ENCODE measurements at places on chromosomes 2 and 18. TPM values are rescaled to one million over a fixed set of nuclear protein-coding genes. Genes with fewer than 3 reads are reported as not detected.
A peak's percentile ranks its signal among the peaks of the same experiment; 100 is the strongest.

The SH3YL1 gene
- total RNA-seq: 128 TPM

The CNTNAP5 gene
- total RNA-seq: not detected

The PCARE gene
- not detected for total RNA-seq

The KCNIP3 gene
- 37.1 TPM for total RNA-seq

The AQP12A gene
- not detected for total RNA-seq

DNA sequence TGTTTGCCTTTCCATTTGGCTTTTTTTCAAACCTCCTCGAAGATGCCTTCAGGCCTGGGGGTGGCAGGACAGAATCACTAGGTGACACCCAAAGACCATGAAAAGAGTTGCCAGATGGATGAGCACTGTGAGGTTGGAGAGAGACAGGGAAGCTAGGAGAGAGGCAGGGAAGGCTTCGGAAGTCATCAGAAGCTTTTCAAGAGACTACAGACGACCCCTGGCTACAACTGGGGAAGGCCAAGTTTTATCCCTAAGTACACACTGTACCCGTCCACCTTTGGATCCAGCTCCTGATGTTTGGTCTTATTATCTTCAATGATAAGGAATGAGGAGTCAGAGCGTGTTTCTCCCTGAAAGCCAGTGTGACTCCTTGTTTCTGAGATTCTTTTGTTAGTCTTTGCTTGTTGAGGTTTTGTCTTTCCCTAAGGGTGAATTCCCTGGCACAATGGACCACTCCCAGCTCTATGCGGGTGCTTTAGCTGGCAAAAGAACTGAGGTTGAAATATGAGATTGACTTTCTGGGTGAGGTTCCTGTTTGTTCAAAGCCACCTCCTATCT lies 33.4 kb upstream of the SLC9A2 start:
- H3K4me3 ChIP-seq: no peak overlapping the region
- H3K27ac ChIP-seq: no peak overlapping the region
- no peaks in the 10 kb centered on the region for H3K4me1 ChIP-seq
- H3K36me3 ChIP-seq: no peaks in the 10 kb centered on the region

DNA sequence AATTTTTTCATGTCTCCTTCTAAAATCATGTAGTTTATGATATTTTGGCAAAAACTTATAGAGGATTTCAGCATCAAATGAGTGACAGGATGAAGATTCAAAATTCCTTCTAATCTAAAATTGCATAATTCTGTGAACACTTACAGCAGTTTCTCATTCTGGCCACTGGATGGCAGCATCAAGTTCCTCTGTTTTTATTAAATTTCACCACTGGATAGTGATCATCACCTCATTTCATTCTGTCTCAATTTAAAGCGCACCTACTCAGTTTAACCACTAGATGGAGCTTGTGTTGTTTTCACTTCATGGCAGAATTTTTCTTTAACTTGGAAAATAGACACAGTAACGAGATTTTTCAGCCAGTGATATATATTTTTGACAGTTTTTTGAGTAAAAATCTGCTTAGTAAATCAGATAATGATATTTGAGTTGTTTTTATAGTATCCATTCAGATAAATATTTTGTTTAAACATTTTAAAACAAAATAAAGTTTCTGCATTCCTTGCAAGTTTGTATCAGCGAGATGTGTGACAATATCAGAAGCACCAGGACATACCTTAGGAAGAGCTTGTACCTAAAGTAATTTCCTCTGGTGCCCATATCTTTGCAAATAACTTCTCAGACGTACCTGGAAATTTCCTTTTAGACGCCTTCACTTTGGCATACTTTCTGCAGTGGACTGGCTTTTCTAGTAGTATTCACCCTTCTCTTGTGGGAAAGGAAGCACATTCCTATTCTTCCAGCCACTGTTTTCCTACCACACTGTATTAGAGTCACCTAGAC lies 94.7 kb upstream of the ARHGAP15 start:
- no peak overlapping the region for H3K4me3 ChIP-seq
- H3K4me1 ChIP-seq: no peaks in the 10 kb centered on the region
- H3K36me3 ChIP-seq: no peaks in the 10 kb centered on the region
- H3K27ac ChIP-seq: no peak overlapping the region
- peak; percentile 42 for DNase-seq
- no peaks in the 10 kb centered on the region for H3K27me3 ChIP-seq

- H3K27me3 ChIP-seq: no peaks in the 10 kb centered on the region
- H3K27ac ChIP-seq: no peak overlapping the region
- peaks cover 8% of the 10 kb centered on the region for H3K4me1 ChIP-seq
- H3K4me3 ChIP-seq: no peak overlapping the region
- no peaks in the 10 kb centered on the region for H3K36me3 ChIP-seq
- DNase-seq: no peak
Observed at GRCh38 chr2:119821266-119821665, 61.5 kb downstream of the PTPN4 start.

- no peaks in the 10 kb centered on the region for H3K4me1 ChIP-seq
- no peaks in the 10 kb centered on the region for H3K27me3 ChIP-seq
- H3K36me3 ChIP-seq: no peaks in the 10 kb centered on the region
- no peak for DNase-seq
Observed at GRCh38 chr18:22509423-22509822, 91.7 kb upstream of the CTAGE1 start.

GRCh38 chr2:195533771-195534642 lies 123.0 kb upstream of the SLC39A10 start:
- no peak overlapping the region for H3K4me3 ChIP-seq
- DNase-seq: peak; percentile 17

DNA sequence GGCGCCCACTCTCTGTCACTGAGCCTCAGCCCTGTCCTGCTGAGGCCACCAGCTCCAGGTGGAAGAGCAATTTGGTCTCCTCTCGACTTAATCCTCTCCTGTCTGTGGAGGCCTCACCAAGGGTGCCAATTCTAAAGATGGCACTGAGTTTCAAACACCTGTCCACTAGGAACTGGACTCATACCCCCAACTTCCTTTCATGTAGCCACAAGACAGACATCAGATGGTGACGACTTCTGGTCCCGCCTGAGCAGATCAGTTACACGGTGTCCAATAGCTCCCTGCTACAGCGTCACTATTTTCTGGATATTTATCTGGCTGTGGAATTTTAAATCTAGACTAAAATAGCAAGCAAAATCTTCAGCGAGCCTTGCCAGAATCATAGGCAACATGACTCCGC lies 24.5 kb upstream of the SP5 start:
- H3K36me3 ChIP-seq: no peaks in the 10 kb centered on the region
- no peaks in the 10 kb centered on the region for H3K27me3 ChIP-seq
- no peak for DNase-seq
- H3K4me1 ChIP-seq: no peaks in the 10 kb centered on the region
- H3K27ac ChIP-seq: no peak overlapping the region

DNA sequence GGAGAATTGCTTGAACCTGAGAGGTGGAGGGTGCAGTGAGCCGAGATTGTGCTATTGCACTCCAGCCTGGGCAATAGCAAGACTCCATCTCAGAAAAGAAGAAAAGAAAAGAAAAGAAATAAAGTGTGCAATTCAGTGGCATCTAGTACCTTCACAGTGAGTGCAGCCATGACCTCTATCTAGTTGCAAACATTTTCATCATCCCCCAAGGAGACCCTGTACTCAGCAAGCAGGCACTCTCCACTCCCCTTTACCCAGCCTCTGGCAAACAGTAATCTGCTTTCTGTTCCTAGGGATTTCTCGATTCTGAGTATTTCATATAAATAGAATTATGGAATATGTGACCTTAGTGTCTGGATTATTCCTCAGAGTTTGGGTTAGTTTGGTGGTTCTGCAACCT lies 130.4 kb upstream of the ARL4C start:
- H3K4me1 ChIP-seq: no peaks in the 10 kb centered on the region
- H3K4me3 ChIP-seq: no peak overlapping the region
- H3K36me3 ChIP-seq: no peaks in the 10 kb centered on the region
- peaks cover 4% of the 10 kb centered on the region for H3K27me3 ChIP-seq
- no peak for DNase-seq

- H3K27me3 ChIP-seq: no peaks in the 10 kb centered on the region
- H3K27ac ChIP-seq: no peak overlapping the region
- no peak overlapping the region for H3K4me3 ChIP-seq
- no peak for DNase-seq
- no peaks in the 10 kb centered on the region for H3K4me1 ChIP-seq
Observed at GRCh38 chr2:179211355-179211754, 53.3 kb downstream of the SESTD1 start.

GRCh38 chr2:43311276-43311675 lies 84.9 kb upstream of the ZFP36L2 start:
- no peak overlapping the region for H3K4me3 ChIP-seq
- peak overlapping the region; percentile 85 for H3K27ac ChIP-seq
- no peaks in the 10 kb centered on the region for H3K27me3 ChIP-seq
- DNase-seq: no peak

GRCh38 chr2:71156573-71156972 lies 26.1 kb downstream of the MPHOSPH10 start:
- H3K4me1 ChIP-seq: no peaks in the 10 kb centered on the region
- no peak overlapping the region for H3K4me3 ChIP-seq
- no peak overlapping the region for H3K27ac ChIP-seq
- H3K27me3 ChIP-seq: no peaks in the 10 kb centered on the region

Measured in thyroid gland (tissue), 4 donors.